SJCRH30 (cell line): ENCODE measurements at places on chromosomes 11 and 22. TPM values are rescaled to one million over a fixed set of nuclear protein-coding genes. Genes with fewer than 3 reads are reported as not detected.

Gene ADM2
- not detected in 2 replicates for total RNA-seq

Gene ZNF408
- total RNA-seq: 8.5 and 8.7 TPM in 2 replicates

Gene BUD13
- 21.6 and 21.7 TPM in 2 replicates for total RNA-seq

Gene CNGA4
- total RNA-seq: not detected in 2 replicates

Gene MRGPRE
- not detected in 2 replicates for total RNA-seq

Gene PNPLA3
- total RNA-seq: 1.3 and 1.9 TPM in 2 replicates

Gene SYT13
- 0.03 TPM in 1 of 2 replicates, not detected in the other for total RNA-seq

Gene CDC45
- 48.4 and 56.0 TPM in 2 replicates for total RNA-seq

Gene OR10D3
- total RNA-seq: not detected in 2 replicates

Gene APOBEC3G
- total RNA-seq: not detected in 2 replicates

Gene CD6
- not detected in 2 replicates for total RNA-seq

Gene VPREB1
- not detected in 2 replicates for total RNA-seq

Gene H19
- total RNA-seq: 0.10 TPM in 1 of 2 replicates, not detected in the other

Gene F2
- total RNA-seq: 0.06 and 0.15 TPM in 2 replicates

Gene OR5AP2
- total RNA-seq: not detected in 2 replicates

Gene OR5P2
- total RNA-seq: not detected in 2 replicates
